ENCODE measurements at places on chromosomes 11 and 22.
A peak's percentile ranks its signal among the peaks of the same experiment; 100 is the strongest.

- DNase-seq, result no peak
Observed at GRCh38 chr22:33648478-33648877, 271.8 kb downstream of the LARGE1 start.

- peak; percentile 82 for DNase-seq
Observed at GRCh38 chr11:16788141-16789062, 50.0 kb downstream of the C11orf58 start.

- DNase-seq, result no peak
Observed at GRCh38 chr22:48675141-48675829, 1152.4 kb downstream of the BRD1 start.

GRCh38 chr11:3635641-3636375 lies 6.0 kb downstream of the ART5 start:
- no peak for DNase-seq

- peak; percentile 59 for DNase-seq
Observed at GRCh38 chr22:20523086-20523983, 15.9 kb downstream of the MED15 start.

DNA sequence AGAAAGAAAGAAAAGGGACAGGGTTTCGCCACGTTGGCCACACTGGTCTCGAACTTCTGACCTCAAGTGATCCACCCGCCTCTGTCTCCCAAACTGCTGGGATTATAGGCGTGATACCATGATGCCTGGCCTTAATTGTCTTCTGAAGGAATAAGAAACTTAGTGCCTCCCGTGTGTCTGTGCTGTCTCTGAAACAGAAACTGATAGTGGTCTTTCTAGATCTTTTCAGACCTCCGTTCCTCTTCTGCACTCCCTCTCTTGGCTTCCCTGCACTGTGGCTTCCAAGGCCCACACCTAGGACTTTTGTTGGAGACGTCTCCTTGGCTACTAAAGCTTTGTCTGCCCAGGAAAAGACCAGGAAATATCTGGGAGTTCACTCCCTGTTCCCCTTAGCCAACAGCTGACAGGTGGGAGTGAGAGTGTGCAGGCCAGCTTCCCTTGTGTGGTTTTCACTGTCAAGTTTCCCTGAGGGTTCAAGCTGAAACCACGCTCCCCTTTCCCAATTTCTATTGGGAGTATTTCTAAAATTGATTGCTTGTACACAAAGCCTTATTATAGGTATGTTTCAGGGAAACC lies 10.1 kb upstream of the HTR3B start:
- peak; percentile 31 for DNase-seq

DNA sequence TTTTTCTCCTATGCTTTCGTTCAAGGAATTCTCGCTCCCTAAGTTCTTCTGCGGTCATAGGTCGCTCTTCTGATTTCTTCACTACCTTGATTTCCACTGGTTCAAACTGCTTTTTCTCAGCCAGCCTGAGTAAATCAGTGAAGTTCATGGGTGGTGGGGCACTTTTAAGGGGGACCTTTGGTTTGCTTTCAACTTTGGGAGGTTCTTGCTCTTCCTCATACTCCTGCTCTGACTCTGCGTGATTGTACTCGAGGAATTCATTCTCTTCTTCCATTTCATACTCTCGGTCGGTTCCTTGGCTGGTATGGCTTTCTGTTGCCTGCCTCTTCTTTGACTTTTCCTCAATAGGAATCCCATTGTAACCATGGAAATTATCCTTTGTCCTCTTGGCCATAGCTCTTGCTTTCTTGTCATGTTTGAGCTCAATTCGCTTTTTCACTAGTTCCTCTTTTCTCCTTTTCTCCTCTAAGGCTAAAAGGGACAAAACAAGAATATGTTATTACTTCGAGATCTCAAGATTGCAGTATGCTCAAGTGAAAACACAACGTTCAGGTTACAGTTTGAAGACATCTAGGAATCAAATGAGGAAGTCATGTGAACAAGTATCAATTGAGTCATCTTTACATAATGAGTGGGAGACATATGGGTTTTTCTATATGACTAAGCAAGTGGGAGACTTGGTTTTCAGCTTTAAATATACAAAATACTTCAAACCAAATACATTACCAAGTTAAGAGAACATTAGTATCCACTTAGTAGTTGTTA lies 16.2 kb downstream of the MISFA start:
- peak; percentile 82 for DNase-seq

DNA sequence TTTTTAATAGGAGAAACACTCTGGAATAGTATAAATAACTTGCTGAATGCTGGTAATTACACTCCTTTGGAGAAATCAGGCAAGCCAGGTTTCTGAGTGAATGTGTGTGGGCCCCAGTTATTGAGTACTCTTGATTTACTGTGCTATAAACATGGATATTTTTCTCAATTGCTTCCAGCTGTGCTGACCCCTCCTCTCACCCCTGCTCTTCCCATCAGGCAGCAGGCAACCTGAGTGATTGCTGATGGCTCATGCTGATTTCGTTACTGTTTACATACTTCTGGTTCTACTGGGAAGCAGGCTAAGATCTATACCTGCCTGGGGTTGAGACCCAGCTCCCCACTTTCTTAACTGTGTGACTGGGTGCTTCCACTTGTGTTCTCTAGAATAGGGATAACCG lies 68.5 kb downstream of the DHCR7 start:
- DNase-seq, result no peak

DNA sequence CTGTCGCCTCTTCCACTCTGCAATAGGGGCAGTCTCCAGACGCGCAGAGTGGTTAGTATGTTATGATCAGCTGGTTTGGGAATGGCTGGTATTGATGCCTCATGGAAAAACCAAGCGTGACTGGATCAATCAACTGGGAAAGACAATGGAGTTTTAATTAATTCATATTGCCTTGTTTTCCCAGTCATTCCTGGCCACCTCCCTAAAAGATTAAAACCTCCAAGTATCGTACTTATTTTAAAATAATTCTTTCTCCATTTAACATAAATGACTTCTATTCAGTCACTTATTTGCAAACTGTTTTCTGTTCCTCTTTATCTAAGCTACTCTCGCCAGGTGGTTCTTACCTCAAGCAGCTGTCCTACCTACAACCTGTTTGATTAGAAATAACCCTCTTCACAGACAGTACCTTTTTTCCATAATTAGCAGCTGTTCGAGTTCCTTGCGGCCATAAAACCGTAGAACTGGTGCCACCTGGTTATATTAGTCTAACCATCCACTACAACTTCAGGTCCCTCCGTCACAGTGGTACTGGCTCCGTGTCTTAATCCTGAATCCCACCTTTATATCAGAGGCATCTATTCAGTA lies 898 bp downstream of the ZNF215 start:
- DNase-seq, result peak; percentile 32

- DNase-seq, result no peak
Observed at GRCh38 chr11:107744736-107745135, 32.9 kb upstream of the SLN start.

GRCh38 chr11:123753110-123753509 lies 1.2 kb downstream of the OR6X1 start:
- no peak for DNase-seq

GRCh38 chr11:74100231-74100630 lies 70.6 kb downstream of the C2CD3 start:
- DNase-seq, result no peak

DNA sequence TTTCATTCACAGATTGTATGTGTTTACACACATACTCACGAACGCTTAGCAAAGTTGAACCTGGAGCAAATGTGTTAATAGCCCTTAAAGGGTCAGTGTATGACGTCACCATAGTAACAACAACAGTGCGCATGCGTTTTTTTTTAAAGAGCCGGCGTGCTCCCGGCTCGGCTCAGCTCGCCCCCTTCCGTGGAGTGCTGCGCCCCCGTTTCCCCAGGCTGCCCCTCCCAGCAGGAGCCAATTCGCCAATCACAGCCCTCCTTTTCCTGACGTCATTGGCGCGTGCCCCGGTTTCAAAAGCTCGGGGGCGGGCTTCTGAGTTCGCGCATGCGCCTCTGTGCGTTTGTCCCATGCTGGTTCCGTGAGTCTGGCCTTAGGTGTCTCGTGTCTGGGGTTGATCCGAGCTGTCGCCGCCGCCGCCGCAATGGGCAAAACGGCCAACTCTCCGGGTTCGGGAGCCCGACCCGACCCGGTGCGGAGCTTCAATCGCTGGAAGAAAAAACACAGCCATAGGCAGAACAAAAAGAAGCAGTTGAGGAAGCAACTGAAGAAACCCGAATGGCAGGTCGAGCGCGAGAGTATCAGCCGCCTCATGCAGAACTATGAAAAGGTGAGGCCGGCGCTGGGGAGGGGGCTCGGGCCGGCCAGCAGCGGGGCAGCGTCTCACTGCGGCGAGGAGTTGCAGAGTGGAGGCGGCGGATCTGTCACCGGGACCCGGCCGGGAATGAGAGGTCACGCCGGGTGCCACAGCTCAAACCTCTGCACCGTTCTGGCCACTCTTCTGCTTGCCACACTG lies at the start of gene DDX10:
Gene DDX10 (plus strand): TSS at position 340 of the 796 bp plus-strand sequence. CDS start 85 bp downstream, at position 425.
- peak; percentile 99 for DNase-seq

DNA sequence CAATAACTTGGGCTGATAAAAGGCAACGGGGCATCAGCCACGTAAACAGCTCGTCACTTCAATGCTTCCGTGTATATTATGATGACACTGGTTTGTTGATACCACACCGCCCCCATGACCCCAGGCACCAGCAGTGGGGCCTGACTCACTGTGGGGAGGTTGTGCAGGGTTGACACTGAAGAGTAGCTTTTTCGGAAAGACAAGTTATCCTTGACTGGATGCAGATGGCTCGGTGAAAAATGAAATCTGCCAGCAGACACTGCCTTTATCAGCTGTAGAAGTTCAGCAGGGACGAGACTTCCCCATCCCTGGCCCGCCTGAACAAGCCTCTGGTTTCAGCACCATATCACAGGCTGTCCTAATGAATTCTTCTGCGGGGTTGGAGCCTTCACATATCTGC lies 55.6 kb downstream of the WT1 start:
- no peak for DNase-seq

DNA sequence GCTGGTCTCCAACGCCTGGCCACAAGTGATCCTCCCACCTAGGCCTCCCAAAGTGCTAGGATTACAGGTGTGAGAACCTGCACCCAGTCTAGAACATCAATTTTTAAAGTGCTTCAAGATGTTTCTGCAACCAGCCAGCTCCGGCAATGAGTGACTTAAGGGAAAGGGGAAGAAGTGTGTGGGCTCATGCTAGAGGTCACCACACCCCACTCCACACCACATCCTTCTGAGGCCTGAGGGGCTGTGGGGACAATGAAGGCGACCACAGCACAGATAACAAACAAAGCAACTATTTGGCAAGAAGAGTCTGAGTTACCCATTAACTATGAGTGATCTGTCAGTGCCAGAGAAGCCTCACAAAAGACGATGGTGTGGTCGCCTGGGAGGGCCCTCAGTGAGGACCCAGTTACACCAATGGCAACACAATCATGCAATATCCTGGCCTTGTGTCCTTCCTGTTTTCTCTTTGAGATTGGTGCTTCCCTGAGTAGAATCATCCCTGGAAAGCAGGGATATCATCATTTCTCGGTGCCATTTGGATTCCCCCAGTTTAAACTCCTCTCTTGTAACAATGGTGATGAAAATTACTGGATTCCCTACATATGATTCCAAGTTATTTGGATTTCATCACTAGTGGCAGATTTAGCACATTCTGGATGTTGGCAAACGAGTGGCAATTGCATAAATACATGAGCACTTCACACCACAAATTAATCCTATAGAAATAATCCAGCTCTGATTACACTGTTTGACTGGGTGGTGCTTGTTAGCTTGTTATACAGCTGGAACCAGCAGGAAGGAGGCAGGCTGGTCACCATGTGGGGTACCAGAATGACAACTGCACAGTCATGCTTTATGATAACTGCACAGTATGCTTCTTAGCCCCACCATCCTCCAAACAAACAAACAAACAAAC lies 18.4 kb downstream of the ABTB2 start:
- DNase-seq, result peak; percentile 65

- no peak for DNase-seq
Observed at GRCh38 chr11:90343673-90344072, 120.8 kb upstream of the CHORDC1 start.

DNA sequence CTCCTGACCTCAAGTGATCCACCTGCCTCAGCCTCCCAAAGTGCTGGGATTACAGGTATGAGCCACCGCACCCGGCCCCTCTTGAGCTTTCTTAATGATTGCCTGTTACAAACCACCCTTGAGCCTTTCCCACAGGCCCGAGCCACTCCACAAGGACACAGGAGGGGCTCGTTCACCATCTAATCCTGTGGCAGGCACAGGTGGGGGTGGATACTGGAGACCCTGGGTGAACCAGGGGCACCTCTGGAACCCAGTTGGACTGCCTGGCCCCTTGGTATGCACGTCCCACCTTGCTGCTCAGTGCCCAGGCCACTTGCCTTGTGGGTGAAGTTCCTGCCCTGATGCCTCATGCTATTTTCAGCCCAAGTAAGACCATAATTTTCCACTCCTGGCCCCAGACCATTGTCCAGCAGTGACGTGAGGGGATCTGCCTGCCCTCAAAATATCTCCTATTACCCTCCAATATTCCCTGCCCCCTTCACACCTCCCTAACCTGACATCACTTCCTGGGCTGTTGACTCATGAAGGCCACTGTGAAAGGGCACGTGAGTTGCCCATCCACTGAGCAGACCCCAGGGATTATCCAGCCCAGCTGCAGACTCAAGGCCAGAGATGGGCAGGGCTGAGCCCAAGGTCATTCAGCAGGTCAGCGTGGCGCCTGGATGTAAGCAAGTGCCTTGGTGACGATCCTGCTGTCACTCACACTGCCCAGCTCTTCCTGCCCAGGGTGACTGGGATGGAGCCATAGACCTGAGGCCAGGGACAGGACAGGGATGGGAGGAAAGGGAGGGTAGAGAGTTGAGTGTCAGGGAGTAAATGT lies 19.6 kb downstream of the P2RY2 start:
- no peak for DNase-seq

GRCh38 chr11:114889594-114890011 lies 211.3 kb downstream of the NXPE2 start:
- DNase-seq, result no peak

GRCh38 chr11:70654016-70654415 lies 255.7 kb downstream of the CTTN start:
- DNase-seq, result no peak

DNA sequence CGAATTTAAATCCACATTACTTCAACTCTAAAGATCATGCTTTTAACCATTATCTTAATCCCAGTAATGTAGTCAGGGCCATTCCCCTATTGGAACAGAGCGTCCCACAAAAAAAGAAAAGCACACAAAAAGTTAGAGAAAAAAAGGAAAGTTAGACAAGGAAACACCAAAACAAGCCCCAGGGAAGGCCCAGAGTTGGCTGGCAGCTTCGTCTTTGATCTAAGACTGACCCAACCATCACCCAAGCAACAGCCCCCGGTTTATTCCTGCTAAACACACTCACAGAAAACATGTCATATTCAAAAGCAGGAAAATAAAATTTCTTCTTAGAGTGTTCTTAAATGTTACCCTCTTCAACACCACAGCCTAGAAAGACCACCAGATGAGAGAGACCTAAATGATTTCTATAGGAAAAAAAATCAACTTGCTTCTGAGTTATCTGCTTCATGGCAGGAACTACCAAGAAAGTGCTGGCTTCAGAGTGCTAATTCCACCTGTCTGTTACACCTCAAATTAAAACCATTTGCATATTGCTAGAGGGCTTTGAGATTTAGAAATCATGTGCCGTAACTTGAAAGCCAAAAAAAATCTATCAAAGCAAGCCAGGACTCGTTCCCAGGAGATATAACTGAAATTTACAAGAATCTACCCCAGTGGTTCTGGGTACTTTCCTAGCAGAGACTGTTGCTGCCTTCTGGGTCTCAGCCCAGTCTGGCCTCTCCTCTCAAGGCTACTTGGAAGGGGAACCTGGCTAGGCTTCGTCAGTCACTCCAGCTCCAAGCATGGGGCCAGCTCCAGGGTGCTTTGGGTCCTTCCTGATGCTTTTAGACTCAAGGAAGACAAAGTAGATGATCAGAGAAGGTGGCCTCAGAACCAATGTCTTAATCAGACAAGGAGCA lies 31.2 kb downstream of the POU2AF3 start:
- DNase-seq, result no peak

- no peak for DNase-seq
Observed at GRCh38 chr22:26985206-26985605, 327.8 kb downstream of the MIAT start.
